ENCODE measurements at places on chromosomes 6 and 20. TPM values are rescaled to one million over a fixed set of nuclear protein-coding genes. Genes with fewer than 3 reads are reported as not detected.

SIM1 gene
- total RNA-seq, result not detected

LY6G6D gene
- not detected for total RNA-seq

CEP162 gene
- total RNA-seq, result 23.2 TPM

SLC44A4 gene
- total RNA-seq, result 16.2 TPM

GRCh38 chr20:3710703-3711483, 1.5 kb downstream of the SIGLEC1 start:
- no peak overlapping the region for H3K4me3 ChIP-seq
- no peaks in the 10 kb centered on the region for H3K27me3 ChIP-seq
- no peaks in the 10 kb centered on the region for H3K36me3 ChIP-seq
- H3K27ac ChIP-seq, result no peak overlapping the region

DNA sequence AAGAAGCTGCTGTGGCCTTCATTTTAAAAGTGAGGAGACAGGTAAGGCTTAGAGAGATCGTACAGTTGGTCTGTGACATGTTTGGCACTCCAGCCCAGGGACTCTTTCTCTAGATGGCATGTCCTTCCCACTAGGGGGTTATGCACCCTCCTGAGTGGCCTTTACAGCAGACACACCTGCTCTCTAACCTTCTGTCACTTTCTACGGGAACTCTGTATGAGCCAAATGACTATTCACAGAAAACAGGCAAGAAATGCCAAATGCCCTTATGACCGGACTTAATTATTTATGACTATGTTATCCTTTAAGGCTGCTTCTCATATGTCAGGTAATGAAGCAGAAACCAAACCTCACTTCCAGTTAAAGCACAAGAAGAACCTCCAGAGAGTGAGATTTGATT, 91.2 kb downstream of the MAP3K5 start:
- H3K27me3 ChIP-seq, result no peaks in the 10 kb centered on the region
- H3K4me3 ChIP-seq, result no peak overlapping the region
- no peak for DNase-seq
- H3K27ac ChIP-seq, result no peak overlapping the region
- H3K4me1 ChIP-seq, result no peaks in the 10 kb centered on the region

- H3K27me3 ChIP-seq, result no peaks in the 10 kb centered on the region
- H3K36me3 ChIP-seq, result no peaks in the 10 kb centered on the region
- H3K4me1 ChIP-seq, result no peaks in the 10 kb centered on the region
- DNase-seq, result no peak
- H3K27ac ChIP-seq, result no peak overlapping the region
- H3K4me3 ChIP-seq, result no peak overlapping the region
Observed at GRCh38 chr20:41697861-41698559, 79.8 kb upstream of the CHD6 start.

GRCh38 chr20:61846741-61847419, 218.8 kb downstream of the TAF4 start:
- H3K27me3 ChIP-seq, result no peaks in the 10 kb centered on the region
- H3K27ac ChIP-seq, result no peak overlapping the region
- H3K4me3 ChIP-seq, result no peak overlapping the region
- H3K36me3 ChIP-seq, result no peaks in the 10 kb centered on the region

GRCh38 chr6:43452896-43453295, 2.5 kb downstream of the DLK2 start:
- H3K27me3 ChIP-seq, result peaks cover 9% of the 10 kb centered on the region
- no peak overlapping the region for H3K4me3 ChIP-seq
- DNase-seq, result no peak
- H3K4me1 ChIP-seq, result peaks cover 5% of the 10 kb centered on the region

DNA sequence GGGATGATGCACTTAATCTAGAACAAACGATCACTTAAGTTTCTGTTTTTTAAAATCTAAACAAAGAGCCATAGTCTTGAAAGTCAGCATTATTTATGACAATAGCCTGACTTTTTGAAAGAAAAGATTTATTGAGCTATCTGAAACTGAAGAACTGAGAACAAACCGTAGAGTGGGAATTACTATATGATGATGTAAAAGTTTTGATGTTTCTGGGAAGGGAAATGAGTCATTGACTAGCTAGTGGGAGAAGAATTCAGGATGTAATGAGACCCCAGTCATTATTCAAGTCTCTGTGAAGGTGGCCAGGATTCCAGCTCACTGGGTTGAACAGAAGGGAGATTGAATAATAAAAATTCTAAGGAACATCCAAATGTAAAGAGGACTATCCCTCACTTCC, 83.4 kb upstream of the FABP7 start:
- H3K27me3 ChIP-seq, result no peaks in the 10 kb centered on the region
- no peaks in the 10 kb centered on the region for H3K36me3 ChIP-seq
- H3K4me3 ChIP-seq, result no peak overlapping the region

DNA sequence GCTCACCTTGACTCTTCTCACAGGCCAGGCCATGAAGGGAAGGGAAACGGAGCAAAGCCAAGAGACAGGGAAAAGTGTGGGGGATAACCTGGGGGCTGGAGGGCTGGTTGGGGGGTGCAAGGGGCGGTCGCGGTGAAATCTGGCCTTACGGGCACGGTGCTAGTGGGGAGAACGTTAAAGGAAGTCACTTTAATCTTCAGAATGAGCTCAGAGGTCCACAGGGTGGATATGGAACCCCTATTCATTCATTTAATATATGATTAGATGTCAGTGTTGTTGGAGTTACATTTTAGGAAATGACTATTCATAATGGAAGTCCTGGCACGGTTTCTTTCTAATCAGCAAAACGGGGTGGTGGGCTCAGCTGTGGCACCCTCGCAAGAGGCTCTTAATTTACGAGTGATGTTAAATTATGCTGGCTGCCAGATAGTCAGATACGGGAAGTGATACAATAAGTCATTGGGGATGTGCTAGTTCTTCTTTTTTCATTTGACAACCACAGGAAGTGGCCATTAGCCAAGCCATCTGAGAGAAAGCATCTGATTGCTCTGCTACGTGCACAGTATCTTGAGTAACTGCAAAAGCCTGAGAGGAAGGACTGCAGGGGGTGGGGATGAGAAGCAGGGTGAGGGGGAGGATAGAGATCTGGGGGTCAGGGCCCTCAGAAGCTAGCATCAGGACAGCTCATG, 253.0 kb downstream of the QKI start:
- no peak for DNase-seq
- H3K27me3 ChIP-seq, result no peaks in the 10 kb centered on the region
- H3K4me1 ChIP-seq, result peaks cover 6% of the 10 kb centered on the region
- H3K4me3 ChIP-seq, result no peak overlapping the region
- no peak overlapping the region for H3K27ac ChIP-seq

- no peaks in the 10 kb centered on the region for H3K27me3 ChIP-seq
- H3K4me1 ChIP-seq, result peaks cover 18% of the 10 kb centered on the region
- H3K4me3 ChIP-seq, result no peak overlapping the region
- DNase-seq, result no peak
- H3K27ac ChIP-seq, result no peak overlapping the region
Observed at GRCh38 chr6:36127462-36128016, 2.8 kb upstream of the MAPK13 start.

GRCh38 chr20:20019123-20019522, 2.0 kb downstream of the NAA20 start:
- H3K4me1 ChIP-seq, result peaks cover 26% of the 10 kb centered on the region
- no peaks in the 10 kb centered on the region for H3K27me3 ChIP-seq
- H3K36me3 ChIP-seq, result no peaks in the 10 kb centered on the region
- peak overlapping the region; percentile 28 for H3K27ac ChIP-seq

DNA sequence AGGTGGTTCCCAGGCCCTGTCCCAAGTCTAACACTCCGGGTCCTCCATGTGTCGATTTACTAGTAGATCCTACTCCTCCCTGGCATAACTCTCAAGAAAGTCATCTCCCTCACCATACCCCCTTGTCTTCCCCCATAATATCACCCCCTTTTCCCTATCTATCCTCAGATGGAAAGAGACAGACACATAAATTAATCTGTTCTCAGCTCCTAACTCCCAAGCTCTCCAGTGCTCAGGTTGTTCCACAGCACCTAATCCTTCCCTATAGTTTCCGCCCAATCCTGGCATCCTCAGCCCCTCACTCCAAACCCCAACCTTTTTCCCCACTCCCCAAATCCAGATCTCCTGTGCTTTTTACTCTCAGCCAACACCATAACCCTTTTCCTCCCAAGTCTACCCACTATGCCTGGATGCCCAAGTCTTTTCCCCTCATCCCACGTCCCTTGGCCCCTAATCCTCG, 808 bp downstream of the ILRUN start:
- peaks cover 43% of the 10 kb centered on the region for H3K4me1 ChIP-seq
- H3K36me3 ChIP-seq, result no peaks in the 10 kb centered on the region
- H3K4me3 ChIP-seq, result peak overlapping the region; percentile 76
- peak overlapping the region; percentile 96 for H3K27ac ChIP-seq
- no peak for DNase-seq

GRCh38 chr6:140271759-140272377, 897.4 kb upstream of the CITED2 start:
- peak; percentile 14 for DNase-seq
- no peaks in the 10 kb centered on the region for H3K4me1 ChIP-seq
- no peak overlapping the region for H3K4me3 ChIP-seq
- no peaks in the 10 kb centered on the region for H3K36me3 ChIP-seq
- peak overlapping the region; percentile 50 for H3K27ac ChIP-seq

DNA sequence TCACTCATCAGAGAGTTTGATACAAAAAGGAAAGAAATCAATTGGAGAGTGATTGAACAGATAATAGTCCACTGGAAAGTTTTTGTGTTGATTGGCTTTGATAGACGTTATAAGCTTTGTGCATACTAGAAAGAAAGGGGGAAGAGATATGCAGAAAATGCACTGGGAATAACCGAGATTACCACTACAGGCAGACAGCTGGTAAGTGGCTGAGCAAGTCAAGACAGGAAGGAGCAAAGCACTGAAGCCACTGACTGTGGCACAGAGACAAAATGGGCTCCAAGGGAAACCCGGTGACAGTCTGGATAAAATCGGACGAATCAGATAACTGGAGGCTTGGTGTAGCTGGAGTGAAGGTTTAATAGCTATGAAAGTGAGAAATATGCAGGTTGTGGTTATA, 209.0 kb downstream of the SIM1 start:
- no peaks in the 10 kb centered on the region for H3K36me3 ChIP-seq
- no peaks in the 10 kb centered on the region for H3K27me3 ChIP-seq
- H3K27ac ChIP-seq, result no peak overlapping the region
- H3K4me1 ChIP-seq, result no peaks in the 10 kb centered on the region
- no peak overlapping the region for H3K4me3 ChIP-seq

DNA sequence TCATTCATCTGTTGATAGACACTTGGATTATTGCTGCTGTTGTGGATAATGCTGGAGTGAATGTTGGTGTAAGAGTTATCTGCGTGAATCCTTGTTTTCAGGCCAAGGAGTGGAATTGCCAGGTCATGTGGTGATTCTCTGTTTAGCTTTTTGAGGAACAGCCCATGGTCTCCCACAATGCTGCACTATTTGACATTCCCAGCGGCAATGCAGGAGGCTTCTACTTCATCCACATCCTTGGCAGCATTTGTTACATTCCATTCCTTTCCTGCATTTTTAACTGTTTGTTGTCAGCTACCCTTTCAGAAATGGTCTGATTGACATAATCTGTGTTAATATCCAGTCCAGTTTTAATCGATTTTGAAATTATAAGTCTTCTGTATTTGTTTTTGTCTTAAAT, 51.7 kb upstream of the CLDN20 start:
- H3K36me3 ChIP-seq, result no peaks in the 10 kb centered on the region
- H3K4me1 ChIP-seq, result peaks cover 35% of the 10 kb centered on the region
- peak overlapping the region; percentile 89 for H3K27ac ChIP-seq

GRCh38 chr20:20580139-20580538, 132.3 kb downstream of the RALGAPA2 start:
- DNase-seq, result no peak
- peaks cover 36% of the 10 kb centered on the region for H3K36me3 ChIP-seq
- H3K4me3 ChIP-seq, result no peak overlapping the region
- H3K27me3 ChIP-seq, result no peaks in the 10 kb centered on the region
- no peaks in the 10 kb centered on the region for H3K4me1 ChIP-seq

DNA sequence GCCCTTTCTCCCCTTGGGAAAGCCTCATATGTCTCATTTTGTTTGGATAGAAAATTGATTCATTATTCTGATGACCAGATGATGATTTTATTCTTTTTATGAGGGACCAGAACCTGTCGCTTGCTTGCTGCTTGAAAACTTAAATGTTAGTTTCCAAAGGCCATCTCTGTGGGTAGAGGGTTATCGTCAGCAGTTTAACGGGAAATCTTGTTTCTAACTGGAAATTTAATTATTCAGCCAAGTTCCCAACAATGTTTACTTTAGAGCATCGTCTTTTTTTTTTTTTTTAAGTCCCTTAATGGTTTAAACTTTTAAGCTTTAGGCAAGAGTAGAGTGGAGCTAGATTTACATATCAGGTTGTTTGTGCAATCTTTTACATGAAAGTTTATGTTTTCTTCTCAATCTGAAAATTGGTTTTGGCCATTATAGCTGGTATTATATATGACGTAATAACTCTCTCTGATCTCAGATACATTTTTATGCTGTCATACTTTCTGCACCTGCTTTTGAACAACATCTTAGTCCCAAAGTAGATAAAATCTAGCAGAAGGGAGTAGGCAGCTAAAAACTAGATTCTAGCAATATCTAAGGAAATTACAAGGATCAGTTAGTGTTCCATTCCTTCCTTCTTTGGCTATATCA, 93.9 kb downstream of the FOXO3 start:
- DNase-seq, result no peak
- H3K36me3 ChIP-seq, result no peaks in the 10 kb centered on the region
- no peak overlapping the region for H3K4me3 ChIP-seq
- H3K4me1 ChIP-seq, result peaks cover 73% of the 10 kb centered on the region

DNA sequence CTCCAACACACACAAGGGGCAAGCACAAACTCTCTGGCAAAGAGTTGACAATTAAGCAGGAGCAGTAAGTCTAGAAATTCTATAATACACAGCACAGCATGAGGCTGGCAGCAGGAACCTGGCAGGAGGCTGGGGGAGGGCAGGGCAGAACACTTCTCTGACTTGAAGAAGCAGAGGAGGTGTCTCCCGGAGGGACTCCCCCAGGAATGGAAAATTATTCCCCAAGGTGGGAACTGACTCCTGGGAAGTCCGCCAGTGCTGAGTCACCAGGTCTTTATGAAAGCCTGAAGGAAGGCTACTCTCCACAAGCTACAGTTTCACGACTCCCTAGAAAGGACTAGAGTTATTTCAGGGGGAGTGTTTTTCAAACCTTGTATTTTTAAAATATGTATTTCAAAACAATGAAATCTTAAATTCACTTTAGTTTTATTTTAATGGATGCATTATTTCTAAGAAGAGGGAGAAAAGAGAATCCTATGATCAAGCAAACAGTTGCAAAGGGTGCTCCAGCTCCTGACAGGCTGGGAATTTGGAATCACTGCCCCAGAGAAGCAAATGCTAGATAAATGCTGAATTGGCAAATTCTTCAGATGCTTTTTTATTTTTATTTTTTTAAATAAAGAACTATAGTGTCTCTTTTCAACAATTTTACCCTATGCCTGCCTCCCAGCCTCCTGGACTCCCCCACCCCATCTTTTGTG, 192.8 kb downstream of the LY86 start:
- DNase-seq, result peak; percentile 92
- no peaks in the 10 kb centered on the region for H3K36me3 ChIP-seq
- no peaks in the 10 kb centered on the region for H3K27me3 ChIP-seq
- no peak overlapping the region for H3K4me3 ChIP-seq
- H3K27ac ChIP-seq, result peak overlapping the region; percentile 80

GRCh38 chr20:1165941-1166340, 18.8 kb downstream of the TMEM74B start:
- H3K27me3 ChIP-seq, result no peaks in the 10 kb centered on the region
- H3K27ac ChIP-seq, result no peak overlapping the region
- peaks cover 64% of the 10 kb centered on the region for H3K36me3 ChIP-seq
- H3K4me3 ChIP-seq, result no peak overlapping the region
- H3K4me1 ChIP-seq, result no peaks in the 10 kb centered on the region

All from thyroid gland (tissue), 4 donors.